ENCODE measurements at places on chromosomes 12 and 14.

- no peak for DNase-seq
Measured at GRCh38 chr12:88579601-88580050, 645 bp downstream of the KITLG start.

GRCh38 chr12:62785941-62786559 is 148.9 kb downstream of the PPM1H start:
- DNase-seq, result peak; percentile 98

DNA sequence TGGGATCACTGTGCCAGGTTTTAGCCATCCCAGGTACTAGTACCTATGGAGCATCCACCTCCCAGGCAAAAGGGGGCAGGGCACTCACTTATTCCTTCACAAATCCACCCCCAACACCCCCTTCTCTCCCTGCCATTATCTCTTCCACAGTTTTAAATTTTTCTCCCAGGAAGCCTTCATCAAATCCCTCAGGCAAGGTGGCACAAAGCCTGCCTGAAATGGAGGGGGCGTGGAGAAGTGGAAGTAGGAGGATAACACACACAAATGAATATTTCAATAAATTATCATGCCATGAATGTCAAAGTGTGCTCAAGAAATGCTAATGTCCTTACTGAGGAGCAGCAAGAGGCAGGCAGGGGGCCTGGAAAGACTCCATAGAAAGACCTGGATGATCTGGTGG is 4.7 kb upstream of the CHST11 start:
- DNase-seq, result no peak

DNA sequence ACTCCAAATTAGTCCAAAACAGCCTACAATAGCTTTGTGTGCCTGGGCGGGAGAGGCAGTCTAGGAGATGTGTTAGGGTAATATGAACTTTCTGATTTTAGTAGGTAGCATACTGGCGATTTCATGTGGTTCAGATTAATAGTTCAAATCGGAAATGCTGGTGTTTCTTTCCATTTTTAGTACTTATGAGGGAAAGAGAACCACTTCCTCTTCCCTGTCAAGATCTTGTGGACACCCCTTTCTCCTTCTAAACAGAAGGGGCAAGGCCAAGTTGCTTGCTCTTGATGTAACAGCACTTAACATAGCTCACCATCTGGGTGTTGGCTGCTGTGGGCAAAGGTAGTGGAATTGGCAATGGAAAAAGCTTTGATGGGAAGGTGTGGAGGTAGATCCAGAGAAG is 32.2 kb upstream of the IGF1 start:
- DNase-seq, result no peak
